Activated naive CD4-positive, alpha-beta T cell treated with anti-CD3 and anti-CD28 coated beads, Interleukin-2, amount 50 U/mL, for 16 hours (primary cell): ENCODE measurements at places on chromosomes 2 and 18.

DNA sequence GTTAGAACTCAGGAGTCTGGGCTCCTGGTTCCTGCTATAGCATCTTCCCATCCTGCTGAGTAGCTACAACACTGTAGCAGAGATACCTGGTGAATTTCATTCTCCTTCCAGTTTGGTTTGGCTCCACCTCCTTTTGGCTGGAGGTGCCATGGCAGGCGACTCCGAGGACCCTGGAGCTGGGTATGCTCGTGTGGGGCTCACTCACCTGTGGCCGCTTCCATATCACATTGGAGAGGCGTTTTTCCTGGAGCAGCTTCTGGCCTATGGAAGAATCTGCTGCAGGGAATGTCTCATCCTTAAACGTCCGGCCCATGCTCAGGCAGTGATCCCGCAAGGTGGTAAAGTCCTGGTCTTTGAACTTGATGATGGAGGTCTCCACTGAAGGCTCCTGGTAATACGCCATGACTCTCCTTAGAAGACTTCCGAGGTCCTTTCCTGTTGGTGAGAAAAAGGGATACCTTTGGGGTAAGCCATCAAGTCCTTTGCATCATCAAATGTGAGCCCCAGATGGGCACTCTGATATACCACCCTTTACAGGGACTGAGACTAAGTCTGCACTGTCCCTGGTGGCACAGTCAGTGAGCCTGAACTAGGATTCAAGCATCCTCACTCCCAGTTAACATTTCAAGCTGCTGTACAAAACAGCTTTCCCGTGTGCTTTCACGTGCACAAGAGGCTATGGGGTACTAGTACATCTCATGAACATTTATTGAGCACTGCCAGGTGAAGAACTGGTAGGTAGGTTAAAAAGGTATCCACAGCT is 20.1 kb downstream of the CAPN13 start:
- DNase-seq: no peak

DNA sequence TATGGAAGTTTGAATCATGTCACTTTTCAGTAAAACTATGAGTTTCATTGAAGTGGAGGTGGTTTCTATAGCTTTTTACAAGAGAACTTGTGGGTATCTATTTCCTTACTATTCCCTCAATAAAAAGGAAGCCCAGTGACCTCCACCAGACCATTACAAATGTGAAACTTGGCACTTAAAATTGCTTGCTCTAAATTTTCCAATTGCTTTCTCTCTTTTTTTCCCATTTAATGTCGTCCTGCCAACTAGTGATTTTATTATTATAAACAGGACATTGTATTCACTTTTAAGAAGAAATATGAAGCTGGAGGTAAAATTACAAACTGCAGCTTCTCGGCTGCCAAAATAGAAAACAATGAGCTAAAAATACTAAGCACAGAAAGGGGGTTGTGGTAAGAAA is 208.2 kb upstream of the ALPP start:
- DNase-seq: no peak

- DNase-seq: no peak
Measured at GRCh38 chr18:68467329-68467728, 247.6 kb downstream of the TMX3 start.

- DNase-seq: no peak
Measured at GRCh38 chr18:56003720-56004088, 415.7 kb upstream of the TCF4 start.

- DNase-seq: no peak
Measured at GRCh38 chr2:119449521-119449920, 17.9 kb downstream of the TMEM37 start.

GRCh38 chr2:213846856-213847255 is 562.6 kb downstream of the SPAG16 start:
- no peak for DNase-seq

GRCh38 chr2:43754180-43754579 is 19.7 kb upstream of the DYNC2LI1 start:
- no peak for DNase-seq

DNA sequence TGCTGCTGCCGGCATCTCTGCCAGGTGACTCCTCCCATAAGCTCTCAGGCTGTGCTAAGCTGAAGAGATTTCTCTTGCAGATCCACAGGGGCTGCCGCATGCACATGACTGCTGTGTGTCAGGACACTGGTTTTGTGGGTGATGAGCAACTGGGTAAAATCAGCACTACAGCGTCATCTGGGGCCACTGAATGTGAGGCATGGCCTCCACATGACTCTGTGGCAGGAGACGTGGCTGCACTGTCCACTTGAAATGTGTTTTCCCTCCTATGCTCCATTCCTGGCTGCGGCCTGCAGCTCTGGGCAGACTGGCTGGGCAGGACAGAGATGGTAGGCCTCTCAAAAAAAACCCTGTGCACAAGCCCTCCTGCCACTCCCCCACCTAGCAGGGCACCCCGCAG is 63.6 kb downstream of the MARCO start:
- no peak for DNase-seq

DNA sequence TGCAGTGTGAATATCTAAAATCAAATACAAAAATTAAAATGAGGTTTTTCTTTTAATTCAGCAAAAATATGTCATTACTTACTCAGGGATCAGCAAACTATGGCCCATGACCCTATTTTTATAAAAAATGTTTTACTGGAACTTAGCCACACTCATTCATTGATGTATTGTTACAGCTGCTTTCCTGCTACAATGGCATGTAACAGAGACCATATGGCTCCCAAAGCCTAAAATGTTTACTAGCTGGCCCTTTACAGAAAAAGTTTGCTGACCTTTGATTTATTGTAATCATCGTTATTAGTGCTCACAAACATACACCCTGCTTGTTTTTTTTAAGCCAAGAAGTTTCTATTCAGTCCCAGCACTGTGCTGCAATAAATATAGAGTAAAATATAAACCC is 120.3 kb downstream of the PLA2R1 start:
- no peak for DNase-seq

GRCh38 chr2:229868794-229869193 is 53.0 kb downstream of the TRIP12 start:
- no peak for DNase-seq

- DNase-seq: no peak
Measured at GRCh38 chr2:230695551-230695950, 17.1 kb upstream of the CAB39 start.

DNA sequence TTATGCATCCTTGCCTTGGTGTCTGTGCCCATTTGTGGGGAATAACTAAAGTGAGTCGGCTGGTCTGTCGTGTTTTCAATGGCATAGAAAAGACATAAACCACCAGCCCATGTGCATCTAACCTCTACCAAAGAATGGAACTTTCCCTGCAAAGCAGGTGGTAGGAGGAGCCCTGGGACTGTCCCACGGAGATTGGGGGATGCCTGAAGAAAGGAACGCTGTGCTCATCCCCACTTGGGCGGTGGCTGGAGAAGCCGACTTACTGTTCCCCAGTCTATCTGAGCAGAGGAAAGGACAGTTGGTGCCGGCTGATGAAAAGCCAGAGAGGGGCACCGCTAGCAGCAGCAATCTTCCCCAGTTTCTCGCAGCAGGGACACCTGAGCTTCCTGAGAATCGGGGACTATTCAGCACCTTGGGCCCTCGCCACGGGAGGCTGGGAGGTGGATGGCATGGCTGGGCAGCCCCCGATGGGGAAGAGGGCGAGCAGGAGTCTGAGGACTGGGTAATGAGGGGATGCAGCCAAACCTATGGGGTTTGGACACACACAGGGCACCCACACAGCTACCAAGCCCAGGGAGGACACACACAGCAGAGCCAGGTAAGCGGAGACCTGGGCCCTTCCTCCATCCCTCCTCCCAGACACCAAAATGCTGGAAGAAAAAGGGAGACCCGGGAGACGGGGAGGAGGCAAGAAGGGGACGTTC is 53.7 kb upstream of the AGAP1 start:
- no peak for DNase-seq

- no peak for DNase-seq
Measured at GRCh38 chr18:73462092-73462491, 594.3 kb upstream of the NETO1 start.

- no peak for DNase-seq
Measured at GRCh38 chr2:151085181-151085611, 176.5 kb downstream of the RBM43 start.

DNA sequence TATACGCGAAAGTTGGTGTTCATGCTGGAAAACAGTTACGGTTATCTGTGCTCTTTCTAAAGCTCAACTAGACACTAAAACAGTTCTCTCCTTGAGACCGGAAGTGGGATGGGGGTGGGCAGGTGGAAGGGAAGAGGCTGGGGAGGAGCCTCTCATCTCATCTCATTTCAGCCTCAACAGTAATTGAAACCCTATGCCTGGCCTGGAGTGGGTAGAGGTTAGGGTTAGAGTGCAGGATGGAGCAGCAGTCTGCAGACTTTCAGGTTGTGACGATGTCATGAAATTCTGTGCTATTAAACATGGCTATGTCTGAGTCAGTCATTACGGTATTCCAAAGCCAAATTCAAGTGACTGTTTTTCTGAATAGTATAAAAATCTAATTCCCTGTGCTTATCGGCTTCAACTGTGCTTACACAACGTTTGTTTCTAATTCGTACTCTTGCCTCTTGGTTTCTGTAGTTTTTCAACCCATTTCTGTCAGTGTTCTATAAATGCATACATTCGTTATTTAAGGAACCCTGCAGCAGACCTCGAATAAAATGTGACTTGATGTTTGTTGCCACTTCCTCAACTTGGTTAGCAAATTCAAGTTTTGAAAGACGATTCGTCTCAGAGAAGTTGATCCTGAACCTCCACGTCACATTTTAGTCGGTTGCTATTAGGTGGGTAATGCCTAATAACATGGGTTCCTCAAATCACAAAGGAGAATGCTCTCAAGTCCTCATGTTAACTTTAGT is 75.8 kb upstream of the TCF7L1 start:
- DNase-seq: no peak

- DNase-seq: no peak
Measured at GRCh38 chr2:86499326-86499725, 58.2 kb downstream of the KDM3A start.

DNA sequence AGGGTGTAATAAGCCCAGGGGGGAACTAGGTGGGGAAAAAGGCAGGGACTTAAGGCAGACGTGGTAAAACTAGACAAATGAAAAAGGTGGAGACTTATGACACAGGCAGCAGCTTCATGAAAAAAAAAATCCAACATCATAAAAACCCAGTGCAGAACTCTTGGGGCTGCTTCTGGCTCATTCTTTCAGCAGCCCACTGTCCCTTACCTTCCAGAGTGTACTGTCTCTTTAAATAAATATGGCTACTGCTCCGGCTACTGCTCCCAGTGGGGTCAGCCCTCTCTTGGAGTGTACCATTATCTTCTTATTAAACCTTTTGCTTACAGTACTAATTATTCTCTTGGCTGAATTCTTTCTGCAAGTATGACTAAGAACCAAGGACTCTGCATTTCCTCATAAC is 699.5 kb downstream of the DSC3 start:
- no peak for DNase-seq

GRCh38 chr2:236083934-236084333 is 84.3 kb downstream of the GBX2 start:
- no peak for DNase-seq

- no peak for DNase-seq
Measured at GRCh38 chr2:209564816-209565215, 141.0 kb downstream of the MAP2 start.

GRCh38 chr2:69381337-69381737 is 5.7 kb downstream of the GFPT1 start:
- DNase-seq: peak; percentile 16

- DNase-seq: no peak
Measured at GRCh38 chr18:6004119-6004518, 108.8 kb upstream of the TMEM200C start.

DNA sequence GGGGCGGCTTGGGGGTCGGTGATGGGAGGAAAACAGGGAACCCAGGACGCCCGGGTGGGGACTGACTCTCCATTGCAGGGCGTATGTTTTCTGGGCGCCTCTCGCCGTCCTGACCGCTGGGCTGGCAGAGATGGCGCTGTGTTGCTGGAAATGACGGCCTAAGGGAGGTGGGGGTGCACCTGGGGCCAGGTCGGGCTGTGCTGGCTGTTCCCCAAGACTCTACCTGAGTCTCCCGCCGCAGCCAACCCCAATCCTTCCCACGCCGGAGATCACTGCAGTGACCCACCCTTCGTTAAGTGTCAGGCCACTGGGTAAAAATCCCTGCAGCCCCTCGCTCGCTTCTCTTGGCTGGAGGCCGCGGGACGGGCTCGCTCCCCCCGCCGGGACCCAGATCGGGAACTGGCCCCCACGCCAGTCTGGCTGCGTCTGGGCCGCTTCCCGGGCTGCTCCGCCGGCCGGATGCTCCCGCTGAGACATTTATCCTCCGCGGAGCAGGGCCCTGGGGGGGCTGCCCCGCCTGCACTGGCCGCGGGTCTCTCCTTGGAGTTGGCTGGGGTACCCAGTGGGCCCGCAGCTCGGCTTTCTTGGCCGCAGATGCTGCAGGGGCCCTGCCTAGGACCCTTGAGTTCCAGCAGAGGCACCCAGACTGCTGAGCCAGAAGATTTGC is 7.8 kb upstream of the ARMC9 start:
- no peak for DNase-seq

GRCh38 chr18:2978661-2979106 is 34.3 kb downstream of the LPIN2 start:
- no peak for DNase-seq

GRCh38 chr2:134603966-134604365 is 114.8 kb downstream of the TMEM163 start:
- DNase-seq: no peak

DNA sequence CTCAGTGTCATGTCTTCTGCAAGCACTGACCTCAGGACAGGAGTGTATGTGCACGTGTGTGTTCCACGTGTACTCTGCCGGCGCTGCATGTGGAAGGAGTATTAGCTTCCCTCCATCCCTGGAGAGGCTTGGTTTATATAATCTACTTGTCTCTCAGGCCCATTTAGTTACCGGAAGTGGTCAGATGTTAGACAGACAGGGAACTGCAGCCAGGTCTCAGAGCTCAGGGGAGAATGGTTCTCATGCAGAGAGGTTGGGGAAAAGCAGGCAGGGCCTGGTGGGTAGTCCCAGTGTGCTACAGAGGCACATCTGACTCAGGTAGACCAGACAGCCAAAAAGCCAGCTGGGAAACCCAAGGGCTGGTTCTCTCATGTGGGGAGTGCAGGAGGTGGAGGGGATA is 167.9 kb downstream of the CTIF start:
- no peak for DNase-seq

DNA sequence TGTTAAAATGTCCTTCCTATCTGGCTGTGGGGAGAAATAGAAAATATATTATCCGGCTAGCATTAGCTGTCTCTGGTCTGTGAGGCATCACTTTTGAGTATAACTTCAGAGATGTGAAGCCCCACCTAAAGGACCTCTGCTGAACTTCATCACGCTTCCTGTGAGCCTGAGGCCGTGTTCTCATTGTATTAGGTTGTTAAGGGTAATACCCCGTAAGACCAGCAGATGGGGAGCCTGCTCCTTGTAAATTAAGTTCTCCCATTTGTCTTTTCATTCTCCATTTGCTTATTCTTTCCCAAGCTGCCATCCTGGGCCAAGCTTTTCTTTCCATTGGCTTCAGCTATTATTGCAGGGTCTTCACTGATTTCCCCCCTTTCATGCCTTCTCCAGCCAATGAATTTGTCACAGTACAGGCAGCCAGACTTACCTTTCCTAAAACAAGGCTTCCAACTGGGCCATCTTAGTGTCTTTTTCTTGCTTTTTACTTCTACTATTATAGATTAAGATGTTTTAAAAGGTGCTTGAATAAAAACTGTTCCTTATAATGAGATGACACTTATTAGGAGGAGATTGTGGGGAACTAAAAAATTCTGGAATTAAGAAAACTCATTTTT is 12.4 kb downstream of the NIF3L1 start:
- DNase-seq: peak; percentile 60
